OCI-LY7 (cell line): ENCODE measurements at places on chromosomes 1 and 21. TPM values are rescaled to one million over a fixed set of nuclear protein-coding genes. Genes with fewer than 3 reads are reported as not detected.

DNA sequence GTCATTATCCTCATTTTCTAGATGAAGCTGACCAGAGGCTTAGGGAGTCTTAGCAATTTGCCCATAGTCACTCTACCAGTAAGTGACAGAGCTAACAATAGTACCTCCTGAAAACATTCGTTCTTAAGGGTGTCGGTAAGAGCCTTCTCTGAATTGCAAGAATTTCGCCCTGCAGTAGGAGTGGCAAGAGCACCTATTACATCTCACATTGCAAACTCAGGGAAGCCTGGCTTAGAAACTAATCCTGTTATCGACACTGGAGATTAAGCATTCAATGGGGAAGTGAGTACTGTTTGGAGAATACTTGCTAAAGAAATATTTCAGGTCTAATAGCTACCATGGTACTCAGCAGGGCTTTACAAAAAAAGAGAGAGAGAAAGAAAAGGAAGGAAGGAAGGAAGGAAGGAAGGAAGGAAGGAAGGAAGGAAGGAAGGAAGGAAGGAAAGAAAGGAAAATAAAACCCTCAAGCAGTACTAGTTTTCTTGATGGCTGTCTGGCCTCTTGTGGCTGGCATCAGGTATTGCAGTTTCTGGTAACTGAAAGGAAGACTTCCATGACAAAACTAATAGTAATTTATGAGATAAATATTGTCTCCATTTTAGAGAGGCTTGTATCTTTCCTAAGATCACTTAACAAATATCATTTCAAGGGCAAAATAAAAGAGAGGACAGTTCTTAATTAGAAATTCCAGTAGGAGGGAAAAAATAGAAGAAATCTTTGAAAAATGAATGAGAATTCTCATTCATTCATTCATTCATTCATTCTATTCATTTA lies 10.4 kb downstream of the C1orf226 start:
- DNase-seq = peak; percentile 35

- DNase-seq = no peak
Measured at GRCh38 chr21:29230551-29231261, 68.0 kb upstream of the BACH1 start.

GRCh38 chr1:170377440-170377839 lies 154.5 kb upstream of the GORAB start:
- no peak for DNase-seq

DNA sequence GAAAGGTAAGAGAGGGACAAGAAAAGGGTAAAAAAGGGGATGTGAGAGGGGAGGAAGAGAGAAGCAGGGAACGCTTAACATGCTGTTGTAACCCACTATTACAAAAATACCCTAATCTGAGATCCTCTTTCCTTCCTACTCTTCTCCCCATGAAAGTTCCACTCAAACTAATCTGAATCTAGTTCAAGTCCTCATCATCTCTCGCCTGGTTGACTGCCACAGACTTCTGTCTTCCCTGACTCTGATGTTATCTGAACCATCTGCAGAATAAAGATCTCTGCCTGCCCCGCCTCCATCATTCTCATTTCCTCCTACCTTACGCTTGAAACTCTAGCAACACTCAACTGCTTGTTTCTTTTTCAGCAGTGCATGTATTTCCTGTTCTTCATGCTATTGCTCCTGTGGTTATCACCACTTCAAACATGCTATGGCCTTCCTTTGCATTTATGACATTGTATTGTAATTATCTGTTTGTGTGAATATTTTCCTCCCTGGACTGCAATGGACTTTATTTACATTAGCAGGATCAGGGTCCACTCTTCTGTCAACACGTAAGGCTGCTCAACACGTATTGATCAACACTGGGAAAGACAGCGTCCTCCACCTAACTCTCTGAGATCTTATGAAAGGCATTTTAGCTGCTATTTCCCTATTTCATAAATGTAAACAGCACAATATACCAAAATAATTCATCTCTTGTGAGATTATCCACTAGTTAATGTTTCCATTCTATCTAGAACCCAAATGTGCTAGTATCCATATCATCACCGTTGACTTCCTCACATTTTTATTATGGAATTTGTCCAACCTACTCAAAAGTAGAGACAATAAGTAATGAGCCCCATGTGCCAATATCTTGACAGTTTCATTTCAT lies 215.5 kb upstream of the USP25 start:
- DNase-seq = peak; percentile 84

KRTAP11-1 gene
- total RNA-seq = not detected in 2 replicates

GRCh38 chr1:228664399-228664914 lies 70.8 kb upstream of the RHOU start:
- DNase-seq = peak; percentile 65

DNA sequence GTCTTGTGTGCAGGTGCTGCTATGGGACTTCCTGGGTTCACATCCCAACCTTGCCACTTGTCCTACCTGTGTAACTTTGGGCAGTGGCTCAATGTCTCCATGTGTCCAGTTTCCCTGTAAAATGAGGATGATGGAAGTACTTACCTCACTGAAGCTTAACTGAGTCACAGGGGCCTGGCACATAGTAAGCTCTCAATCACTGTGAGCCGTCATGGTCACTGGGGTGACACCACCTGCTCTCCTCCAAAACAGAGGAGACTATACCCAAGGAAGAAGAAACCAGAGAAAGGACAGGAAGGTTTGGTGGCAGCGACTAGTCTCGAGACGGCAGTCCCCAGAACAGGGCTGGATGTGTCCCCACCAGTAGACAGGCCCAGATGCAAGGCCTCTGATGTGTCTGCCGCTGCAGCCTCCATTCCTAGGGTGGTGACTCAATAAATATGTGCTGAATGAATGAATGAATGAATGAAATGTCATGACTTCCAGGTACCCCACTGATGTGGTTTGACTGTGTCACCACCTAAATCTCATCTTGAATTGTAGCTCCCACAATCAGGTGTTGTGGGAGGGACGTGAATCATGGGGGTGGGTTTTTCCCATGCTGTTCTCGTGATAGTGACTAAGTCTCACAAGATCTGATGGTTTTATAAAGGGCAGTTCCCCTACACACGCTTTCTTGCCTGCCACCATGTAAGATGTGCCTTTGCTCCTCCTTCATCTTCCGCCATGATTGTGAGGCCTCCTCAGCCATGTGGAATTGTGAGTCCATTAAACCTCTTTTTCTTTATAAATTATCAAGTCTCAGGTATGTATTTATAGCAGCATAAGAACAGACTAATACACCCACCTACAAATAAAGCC lies 13.0 kb upstream of the LRP8 start:
- no peak for DNase-seq

TMEM269 gene
- 0.46 and 0.81 TPM in 2 replicates for total RNA-seq

ADCY10 gene
- total RNA-seq = 0.15 TPM in 1 of 2 replicates, not detected in the other

MROH7 gene
- total RNA-seq = not detected in 2 replicates

DNA sequence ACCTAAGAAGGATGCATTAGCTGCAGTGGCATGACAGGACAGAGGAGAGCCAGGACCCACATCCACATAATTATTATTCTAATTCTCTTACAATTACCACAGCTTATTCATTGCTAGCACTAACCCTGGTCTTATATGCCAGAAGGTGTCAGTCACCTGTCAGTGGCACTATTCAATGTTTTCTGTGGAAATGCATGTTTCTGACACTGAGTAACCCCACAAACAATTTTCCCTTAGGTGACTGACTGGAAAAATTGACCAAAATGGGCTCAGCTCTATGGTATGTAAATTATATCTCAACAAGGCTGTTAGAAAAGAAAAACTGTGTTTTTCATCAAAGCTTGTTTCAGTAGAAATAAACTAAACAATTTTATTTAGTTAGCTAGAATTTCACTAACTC lies 117.9 kb upstream of the KRTAP19-8 start:
- DNase-seq = no peak

DNA sequence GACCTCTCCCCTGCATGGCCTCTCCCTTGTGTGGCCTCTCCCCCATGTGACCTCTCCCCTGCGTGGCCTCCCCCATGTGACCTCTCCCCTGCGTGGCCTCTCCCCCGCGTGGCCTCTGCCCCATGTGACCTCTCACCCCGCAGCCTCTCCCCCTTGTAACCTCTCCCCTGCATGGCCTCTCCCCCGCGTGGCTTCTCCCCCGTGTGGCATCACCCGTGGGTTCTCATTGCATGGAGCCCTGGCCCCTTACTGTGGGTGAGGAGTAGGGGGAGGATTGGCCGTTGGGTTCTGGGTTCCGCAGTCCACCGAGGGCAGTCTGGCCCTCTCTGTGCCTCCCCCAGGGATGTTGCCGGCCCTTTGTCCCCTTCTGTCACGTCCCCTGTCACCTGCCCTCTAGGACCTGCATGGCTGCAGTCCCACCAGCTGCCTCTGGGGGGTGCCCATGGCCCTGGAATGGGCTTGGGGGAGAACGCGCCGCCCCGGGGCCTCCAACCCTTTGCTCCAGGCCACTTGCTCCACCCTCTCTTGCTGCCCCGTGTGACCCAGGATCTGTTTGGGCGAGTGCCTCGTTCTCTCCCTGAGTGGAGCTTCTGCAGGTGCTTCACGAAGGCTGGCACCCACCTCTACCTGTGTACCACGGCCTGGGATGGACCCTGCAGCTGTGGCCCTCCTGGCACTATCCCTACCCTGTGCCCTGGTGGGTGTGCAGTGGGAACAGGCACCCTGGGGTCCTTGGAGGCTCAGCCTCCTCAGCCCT lies 21.3 kb downstream of the RRP1 start:
- peak; percentile 83 for DNase-seq

GRCh38 chr1:16168622-16169360 lies 12.9 kb upstream of the EPHA2 start:
- peak; percentile 14 for DNase-seq

DNA sequence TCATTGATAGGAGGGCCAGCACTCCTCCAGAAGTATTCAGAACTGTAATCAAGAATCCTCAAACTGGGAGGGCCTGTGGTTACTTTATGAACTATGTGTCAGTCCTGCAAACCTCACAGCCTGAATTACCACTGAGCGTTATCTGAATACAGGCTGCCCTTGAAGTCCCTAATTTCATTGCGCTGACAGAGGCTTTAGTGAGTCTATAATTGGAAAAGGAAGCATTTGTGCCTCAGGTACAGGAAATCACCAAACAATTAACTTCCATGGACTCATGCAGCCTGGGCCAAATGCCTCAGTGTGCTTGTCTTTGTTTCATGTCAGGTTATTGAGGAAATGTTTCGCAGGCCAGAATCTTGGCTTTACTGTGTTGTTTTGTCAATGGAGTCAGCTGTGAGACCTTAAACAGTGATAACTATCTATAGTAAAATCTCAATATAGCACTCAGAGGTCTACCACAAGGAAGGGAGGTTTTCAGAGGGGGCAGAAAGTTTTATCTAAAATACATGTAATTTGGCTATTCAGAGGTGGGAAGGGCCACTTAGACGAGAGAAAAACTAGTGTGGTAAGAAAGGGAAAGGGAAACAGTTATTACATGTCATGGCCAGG lies 32.9 kb upstream of the DOCK7 start:
- no peak for DNase-seq

PHTF1 gene
- total RNA-seq = 17.1 and 18.8 TPM in 2 replicates

DNA sequence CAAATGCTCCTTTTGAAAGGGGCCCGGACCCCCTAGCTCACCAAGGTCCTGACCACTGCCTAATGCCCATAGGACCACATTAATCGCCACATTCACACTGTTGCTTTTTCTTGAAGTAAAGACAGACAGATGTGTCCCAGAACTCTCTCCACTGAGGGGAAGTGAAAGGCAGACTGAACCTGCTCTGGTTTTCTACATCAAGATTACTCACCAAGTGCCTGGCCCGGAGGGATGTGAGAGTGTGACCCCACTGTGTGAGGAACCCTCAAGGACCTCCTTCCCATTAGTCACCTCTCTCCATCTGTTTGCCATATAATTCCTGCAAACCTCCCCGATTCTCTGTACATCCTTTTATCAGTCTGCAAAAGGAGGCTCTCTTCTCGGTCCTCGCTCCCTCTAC lies 381.5 kb downstream of the OMA1 start:
- DNase-seq = no peak

LRRC3 gene
- not detected in 2 replicates for total RNA-seq

FLG2 gene
- total RNA-seq = not detected in 2 replicates

DNA sequence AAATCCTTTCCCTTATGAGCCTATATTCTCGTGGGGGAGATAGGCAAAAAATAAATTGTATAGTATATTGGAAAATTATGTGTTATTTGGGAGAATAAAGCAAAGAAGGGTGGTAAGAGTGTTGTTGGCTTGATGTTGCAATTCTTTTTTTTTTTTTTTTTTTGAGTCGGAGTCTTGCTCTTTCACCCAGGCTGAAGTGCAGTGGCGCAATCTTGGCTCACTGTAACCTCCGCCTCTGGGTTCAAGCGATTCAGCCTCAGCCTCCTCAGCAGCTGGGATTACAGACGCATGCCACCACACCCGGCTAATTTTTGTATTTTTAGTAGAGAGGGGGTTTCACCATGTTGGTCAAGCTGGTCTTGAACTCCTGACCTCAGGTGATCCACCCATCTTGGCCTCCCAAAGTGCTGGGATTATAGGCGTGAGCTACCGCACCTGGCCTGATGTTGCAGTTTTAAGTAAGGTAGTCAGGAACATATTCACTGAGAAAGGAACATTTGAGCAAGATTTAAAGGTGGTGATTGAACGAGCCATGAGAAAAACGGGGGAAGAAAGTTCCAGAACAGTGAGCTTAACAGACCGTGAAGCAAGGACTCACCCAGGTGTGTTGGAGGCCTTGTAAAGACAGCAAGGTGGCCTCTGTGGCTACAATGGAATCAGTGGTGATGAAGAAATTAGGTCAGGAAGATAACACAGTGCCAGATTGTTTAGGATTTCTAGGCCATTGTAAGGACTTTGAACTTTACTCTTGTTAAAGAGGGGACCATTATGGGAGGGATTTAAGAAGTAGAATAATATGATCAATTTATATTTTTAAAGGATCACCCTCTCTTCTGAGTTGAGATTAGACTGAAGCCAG lies 45.8 kb downstream of the RPRD2 start:
- no peak for DNase-seq

GRCh38 chr1:106995970-106996369 lies 60.5 kb upstream of the PRMT6 start:
- DNase-seq = peak; percentile 62

DNA sequence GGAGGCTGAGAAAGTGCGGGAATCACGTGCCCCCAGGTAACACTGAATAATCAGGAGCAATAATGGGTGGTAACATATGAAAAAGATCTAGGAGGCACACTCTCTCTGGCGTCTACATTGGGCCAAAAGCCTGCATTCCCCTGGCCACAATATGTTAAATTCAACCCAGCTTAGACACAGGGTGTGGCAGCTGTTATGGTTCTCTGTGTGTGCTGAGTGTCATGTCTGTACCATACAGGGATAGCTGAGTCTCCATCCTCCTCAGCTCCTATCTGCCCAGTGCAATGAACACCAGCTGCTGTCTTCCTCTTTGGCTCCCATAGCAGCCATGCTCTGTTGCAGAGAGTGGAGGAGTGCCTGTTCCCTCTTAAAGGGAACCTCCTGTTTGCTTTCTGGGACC lies 14.3 kb downstream of the S100A11 start:
- no peak for DNase-seq

GRCh38 chr1:161258439-161259344 lies at the start of gene PCP4L1:
TSS of gene PCP4L1 (plus strand) at chr1:161258745. CDS start at chr1:161258975, 230 bp downstream.
- DNase-seq = no peak

- DNase-seq = no peak
Measured at GRCh38 chr1:114490274-114490693, 20.7 kb downstream of the TRIM33 start.

DNA sequence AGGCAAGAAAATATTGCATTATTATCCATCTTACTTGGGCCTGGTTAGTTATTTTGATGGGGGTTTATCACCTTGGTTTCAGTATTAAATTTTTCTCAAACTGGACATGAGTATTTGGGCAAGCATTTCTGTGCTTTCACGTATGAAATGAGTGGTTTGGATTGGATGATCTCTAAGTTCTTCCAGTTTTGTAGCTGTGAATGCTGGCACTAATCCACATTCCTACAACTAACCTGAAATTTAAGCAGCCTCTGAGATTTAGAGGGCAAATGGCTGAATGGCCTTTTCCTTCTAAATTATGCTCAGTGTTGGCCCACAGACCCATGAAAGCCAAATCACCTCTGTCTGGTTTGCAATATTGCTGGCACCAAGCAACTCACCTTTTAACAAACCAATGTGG lies 475.0 kb upstream of the B3GALT2 start:
- no peak for DNase-seq

PPM1J gene
- total RNA-seq = 3.7 and 4.2 TPM in 2 replicates
